ENCODE measurements at places on chromosomes 2 and 18.

- DNase-seq, result no peak
These were observed 151.7 kb upstream of the KLF7 start for GRCh38 chr2:207317378-207317984.

DNA sequence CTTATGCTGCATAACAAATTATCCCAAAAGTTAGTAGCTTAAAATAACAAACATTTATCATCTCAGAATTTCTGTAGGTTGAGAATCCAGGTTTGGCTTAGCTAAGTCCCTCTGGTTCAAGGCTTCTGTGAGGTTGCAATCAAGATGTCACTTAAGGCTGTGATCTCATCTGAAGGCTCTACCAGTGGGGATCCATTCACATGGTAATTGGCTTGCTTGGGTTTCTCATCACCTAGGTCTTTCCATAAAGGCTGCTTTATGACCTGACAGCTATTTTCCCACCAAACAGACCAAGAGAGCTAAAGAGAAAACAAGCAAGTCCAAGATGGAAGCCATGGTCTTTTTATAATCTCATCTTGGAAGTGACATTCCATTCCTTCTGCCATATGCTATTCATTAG, 137.3 kb downstream of the DTNA start:
- DNase-seq, result no peak

DNA sequence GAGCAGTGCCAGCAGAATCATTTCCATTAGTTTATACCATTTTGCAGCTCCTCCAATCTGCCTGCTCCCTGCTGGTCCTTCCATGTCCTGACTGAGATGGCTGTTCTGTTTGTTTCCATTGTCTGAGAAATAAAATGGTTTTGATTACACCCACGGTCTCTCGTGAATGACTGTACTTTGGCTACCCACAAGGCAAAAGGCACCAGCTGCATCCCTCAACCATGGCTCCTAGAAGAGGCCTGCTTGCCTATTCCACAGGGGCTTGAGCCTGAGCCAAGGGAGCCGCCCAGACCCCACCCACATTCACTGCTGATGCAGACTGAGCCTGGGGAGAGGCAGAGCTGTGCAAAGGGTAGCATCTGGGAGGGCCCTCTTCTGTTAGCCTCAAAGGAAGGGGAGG, 31.2 kb downstream of the MARCHF4 start:
- DNase-seq, result no peak

- no peak for DNase-seq
These were observed at the start of gene GALNT3 for GRCh38 chr2:165793779-165794535. GALNT3 (minus strand) TSS chr2:165794247; CDS start chr2:165770700, 23,547 bp downstream.

- no peak for DNase-seq
These were observed 196.3 kb downstream of the PDE1A start for GRCh38 chr2:182230561-182230960.

DNA sequence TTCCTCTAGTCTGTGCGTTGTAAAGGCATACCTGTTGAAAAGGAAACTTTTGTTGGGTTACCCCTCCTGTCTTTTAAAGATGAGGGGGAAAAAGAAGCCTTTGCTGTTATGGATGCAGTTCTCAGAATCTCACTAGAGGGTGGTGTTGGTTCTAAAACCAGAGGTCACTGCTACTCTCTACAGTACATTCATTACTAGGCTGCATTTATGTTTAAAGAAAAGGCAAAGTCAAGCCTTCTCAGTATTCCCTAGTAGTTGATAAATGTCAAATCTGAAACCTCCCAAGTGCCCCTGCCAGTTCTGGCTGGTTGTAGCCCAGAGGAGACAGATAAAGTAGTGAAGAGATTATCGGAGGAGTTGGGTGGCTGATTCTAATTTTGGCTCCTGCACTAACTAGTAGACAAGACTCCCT, 1.4 kb upstream of the PLCL1 start:
- DNase-seq, result peak; percentile 89

- no peak for DNase-seq
These were observed 17.9 kb downstream of the NRXN1 start for GRCh38 chr2:51013933-51014526.

DNA sequence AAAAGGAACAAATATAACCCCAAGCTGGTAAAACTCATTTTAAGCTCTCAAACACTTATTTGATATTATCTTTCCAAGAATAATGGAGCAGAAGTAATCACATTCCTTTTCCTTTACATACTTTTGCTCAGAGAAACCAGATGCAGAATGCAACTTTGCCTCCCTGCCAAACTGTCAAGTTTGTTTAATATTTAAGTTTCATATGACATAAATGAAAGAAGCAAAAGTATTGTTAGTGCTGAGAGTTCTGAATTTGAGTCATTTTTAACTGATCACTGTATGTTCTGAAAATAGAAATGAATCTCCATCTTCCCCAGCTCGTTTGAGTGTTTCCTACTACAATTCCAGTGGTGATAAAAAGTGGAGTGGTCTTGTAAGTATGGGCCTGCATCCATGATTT, 423.4 kb downstream of the PID1 start:
- DNase-seq, result no peak

DNA sequence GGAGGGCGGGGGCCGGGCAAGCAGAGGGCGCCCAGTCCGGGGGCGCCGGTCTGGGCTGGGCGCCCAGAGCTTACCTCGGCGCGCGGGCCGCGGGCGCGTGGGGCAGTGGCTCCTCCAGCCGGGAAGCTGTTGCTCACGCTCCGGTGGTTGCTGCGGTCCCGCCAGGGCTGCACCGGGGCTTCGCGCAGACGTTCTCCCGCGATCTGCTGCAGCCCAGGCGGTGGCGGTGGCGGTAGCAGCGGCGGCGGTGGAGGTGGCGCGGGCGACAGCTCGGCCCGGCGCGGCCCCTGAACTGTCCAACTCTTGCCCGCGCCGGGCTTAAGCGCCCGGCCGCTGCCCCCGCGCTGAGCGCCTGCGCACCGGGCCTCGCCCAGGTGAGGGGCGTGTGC, 391 bp downstream of the ZNF385B start:
- no peak for DNase-seq

DNA sequence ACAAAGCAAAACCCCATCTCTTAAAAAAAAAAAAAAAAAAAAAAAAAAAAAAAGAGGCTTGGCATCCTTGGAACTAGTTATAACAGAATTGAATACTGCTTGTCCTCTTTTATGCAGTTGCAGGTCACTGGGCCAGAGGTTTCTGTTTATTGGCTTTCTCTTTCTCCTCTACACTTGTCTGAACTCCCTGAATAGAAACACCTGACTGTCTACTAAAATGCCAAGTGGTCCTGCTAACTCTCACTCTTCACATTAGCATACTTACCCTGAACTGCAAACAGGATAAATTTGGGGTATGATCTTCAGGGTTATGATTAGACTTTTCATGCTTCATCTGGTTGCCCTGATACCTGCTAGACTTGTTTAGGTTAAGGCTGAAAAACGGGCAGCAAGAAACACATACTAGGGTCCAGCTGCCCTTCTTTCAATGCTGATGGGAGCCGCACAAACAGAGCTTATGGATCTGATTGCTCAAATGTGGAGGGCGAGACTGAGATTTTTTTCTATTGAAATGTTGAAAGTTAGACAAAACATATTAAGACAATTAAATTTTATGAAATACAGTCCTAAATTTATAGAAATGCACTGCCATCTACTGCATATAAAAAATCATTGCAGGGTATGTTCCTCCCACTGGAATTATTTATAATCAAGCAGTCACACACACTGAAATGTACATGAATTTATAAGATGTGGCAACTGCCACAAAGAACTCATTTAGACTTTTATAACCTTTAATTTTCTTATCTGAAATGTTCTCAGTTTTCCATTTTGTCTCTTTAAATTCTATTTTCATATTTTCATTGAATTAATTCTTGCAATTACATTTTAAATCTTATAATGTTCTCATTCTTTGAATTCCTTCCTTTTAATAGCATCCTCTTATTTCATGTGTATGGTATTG, 40.8 kb downstream of the GTF3C3 start:
- peak; percentile 23 for DNase-seq

DNA sequence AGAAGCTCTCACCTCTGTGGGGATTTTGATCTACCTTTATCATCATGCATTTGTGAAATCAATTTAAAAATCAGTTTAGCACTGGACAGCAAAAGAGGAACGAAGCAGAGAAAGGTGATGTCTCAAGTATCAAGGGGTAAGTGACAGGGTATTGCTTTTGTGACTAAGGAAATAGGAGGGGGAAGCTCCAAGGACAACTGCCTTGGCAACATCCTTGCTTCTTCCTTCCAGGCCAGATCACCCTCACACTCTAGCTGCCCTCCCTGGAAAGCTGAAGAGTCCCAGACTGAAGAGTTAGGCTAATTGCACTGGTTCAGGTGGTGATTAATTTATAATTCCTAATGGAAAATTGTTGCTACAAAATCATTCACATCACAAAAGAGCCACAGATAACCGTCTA, 859.1 kb upstream of the ACVR2A start:
- no peak for DNase-seq

- DNase-seq, result no peak
These were observed 69.0 kb upstream of the DLGAP1 start for GRCh38 chr18:4524096-4524495.

DNA sequence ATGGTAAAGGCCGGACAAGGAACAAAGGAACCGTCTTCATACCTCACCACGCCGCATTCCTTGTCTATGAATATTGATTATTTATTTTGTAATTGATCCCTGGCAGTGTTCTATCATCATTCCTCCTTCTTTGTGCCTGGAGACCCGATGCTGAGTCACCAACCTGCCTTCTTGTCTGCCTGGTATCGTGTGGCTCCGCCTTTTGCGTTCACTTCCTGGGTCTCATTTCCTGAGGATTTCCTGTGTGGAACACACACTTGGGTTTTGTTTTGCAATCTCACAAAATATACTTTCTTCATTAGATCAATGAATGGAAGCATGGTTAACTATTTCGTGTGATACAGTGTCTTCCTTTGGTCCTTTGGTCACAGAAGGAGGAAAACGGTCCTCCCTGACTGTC, 95.5 kb upstream of the SNTG2 start:
- no peak for DNase-seq

DNA sequence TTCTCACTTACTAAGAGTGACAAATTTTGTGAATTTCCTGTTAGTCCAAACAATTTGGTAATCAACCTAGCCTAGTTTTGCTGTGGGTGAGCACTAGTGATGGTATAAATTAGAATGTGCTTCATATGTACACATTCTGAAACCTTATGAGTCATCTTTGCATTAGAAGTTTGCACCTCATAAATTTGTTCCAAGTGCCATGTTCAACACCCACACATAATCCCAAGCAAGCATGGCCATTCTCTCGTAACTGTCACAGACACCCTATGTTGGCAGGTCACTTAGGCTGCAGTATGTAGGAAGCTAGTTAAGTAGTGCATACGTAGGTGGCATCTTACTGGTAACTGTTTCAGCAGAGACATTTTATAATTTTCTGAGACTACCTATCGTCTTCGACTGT, 46.9 kb downstream of the NAB1 start:
- DNase-seq, result no peak

- no peak for DNase-seq
These were observed 61.9 kb upstream of the RIOK3 start for GRCh38 chr18:23391156-23391555.

- DNase-seq, result no peak
These were observed 88.8 kb downstream of the GFPT1 start for GRCh38 chr2:69298261-69298660.

- DNase-seq, result no peak
These were observed 79.4 kb downstream of the XRCC5 start for GRCh38 chr2:216188559-216188850.

DNA sequence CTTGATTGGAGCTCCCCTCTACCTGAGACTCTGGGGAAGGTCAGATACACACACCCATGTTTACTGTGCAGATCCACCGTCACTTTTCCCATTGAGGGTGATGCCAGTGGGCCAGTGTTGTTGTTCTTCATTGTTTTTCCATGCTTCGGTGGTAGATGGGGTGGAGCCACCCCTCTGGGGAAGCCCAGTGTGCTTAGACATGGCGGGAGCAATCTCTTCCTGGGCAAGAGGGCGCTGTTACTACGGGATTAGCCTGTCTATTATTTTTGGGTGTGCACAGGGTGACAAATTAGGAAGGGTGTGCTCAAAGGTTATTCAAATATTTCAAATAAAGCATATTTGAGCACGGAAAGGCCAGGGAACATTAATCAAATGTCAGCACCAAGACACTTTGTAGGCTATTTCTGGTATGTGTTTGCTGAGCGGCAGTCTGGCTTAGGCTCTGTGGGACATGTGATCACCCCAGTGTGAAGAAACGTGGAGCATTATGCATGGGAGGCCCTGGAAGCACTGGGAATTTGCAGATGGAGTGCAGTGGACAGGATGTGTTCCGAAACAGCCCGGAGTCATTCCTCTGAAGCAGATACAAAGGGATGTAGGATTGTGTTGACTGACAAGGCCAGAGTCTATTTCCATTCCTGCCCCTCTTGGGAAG, 34.8 kb upstream of the SMIM21 start:
- DNase-seq, result no peak

GRCh38 chr18:79855147-79855933, 57.6 kb downstream of the KCNG2 start:
- no peak for DNase-seq

DNA sequence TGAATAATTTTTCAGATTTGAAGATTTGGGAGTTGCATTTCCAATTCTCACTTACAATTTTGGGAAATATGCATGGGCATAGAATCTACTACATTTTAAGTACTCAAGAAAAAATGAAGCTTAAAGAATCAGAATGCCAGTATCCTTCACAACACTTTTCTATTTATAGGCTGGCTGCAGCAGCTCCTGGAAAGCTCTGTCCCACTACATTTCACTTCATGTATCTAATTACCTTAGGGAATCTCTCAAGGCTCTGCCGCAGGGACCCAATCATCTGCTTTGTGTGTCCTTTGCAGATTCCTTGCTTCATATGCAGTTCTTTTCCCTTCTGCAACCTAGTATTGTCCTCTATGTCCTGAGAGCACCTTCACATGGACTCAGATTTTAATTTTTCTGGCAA, 102.9 kb downstream of the NUP35 start:
- DNase-seq, result no peak

All from pons (tissue), 1 donor.